Tibial artery (tissue), 4 donors: ENCODE measurements at places on chromosomes 12 and 14.
A peak's percentile ranks its signal among the peaks of the same experiment; 100 is the strongest.

DNA sequence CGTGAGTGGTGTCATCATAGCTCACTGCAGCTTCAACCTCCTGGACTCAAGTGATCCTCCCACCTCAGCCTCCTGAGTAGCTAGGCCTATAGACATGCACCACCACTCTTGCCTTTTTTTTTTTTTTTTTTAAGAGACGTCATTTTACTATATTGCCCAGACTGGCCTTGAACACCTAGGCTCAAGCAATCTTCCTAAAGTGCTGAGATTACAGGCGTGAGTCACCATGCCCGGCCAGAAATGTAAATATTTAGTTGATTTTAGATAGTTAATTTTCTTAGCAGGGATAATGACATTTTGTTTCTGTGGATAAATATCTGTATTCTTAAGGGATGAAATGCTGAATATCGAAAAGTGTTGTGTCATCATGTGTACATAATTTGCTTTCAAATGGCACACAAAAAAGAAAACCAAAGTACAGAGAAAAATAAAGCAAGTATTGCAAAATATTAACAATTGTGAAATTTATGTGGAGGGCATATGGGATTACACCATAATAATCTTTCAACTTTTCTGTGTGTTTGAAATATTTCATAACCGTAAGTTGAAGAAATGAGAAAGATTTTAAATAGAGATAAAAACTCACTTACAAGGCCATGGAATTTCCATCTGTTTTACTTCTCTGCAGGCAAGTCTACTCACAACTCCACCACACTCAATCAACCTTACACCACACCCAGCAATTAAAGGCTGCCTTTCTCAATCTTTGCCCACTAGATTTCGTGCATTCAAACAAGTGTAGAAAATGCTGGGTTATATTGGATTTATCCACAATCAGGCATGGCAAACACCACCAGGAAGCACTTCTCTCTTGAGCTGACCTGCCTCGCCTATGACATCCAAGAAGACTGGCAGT lies 93.7 kb downstream of the SPTSSA start:
- DNase-seq, result no peak

- DNase-seq, result no peak
These were observed 16.5 kb downstream of the SELPLG start for GRCh38 chr12:108616941-108617858.

DNA sequence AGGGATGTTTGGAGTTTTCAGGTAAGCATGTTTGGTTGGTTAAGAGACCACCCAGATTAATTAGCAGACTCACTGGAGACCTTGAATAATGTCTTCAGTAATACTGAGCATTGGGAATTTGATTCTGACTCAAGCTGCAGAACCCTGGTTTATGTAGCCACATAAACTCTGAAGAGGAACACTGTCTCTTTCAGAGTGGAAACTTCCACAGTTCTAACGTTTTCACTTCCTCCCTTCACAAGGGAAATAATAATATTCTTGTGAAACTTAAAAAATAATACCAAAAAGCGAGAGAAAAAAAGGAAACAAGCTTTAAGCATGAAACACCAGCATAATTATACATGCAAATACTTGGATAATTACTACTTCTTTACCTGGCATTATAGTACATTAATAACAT lies 40.0 kb upstream of the ST8SIA1 start:
- no peak for DNase-seq

DNA sequence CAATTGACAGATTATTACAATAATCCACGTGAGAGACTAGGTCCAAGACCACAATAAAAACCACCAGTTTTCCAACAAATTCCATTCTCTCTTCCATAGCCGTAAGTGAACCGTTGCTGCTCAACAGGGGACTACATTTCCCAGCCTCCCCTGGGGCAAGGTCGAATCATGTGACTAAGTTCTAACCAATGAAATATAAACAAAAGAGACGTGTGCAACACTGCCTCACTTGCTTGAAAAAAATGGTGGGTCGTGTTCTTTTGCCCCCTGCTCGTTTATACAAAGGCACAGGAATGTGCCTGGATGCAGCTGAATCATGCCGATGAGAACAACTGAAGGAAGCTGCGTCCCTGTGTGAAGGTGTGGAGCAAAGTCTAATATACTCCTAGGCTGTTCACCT lies 51.1 kb downstream of the HSPB8 start:
- no peak for DNase-seq

DNA sequence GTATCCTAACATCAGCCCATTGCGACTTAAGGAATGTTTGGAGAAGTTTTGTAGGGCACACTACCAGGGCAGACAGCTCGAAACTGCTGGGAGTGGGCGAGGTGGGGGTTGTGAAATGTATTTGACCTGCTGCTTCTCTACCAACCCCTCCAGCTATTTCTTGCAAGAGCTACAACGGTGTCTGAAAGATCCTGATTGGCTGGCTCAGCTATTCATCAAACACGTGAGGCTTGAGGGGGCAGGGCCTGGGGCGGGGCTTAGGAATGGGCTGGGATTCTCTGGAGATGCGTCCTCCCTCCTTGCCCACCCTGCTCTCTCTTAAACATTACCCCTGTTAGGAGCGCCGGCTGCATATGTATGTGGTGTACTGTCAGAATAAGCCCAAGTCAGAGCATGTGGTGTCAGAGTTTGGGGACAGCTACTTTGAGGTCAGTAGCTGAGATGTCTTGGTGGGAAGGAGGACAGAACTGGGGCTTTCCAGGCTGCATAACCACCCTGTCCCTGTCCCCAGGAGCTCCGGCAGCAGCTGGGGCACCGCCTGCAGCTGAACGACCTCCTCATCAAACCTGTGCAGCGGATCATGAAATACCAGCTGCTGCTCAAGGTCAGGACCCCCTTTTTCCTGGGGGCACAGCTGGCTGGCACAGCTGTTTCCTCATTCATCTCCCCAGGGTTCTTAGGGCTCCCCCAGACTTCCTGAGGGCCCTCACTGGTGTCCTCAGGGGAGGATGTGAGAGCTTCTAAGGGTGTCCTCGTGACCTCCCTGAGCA lies 3.1 kb downstream of the ARHGEF25 start:
- DNase-seq, result peak; percentile 72

GRCh38 chr12:126069549-126070165 lies 1004.4 kb downstream of the AACS start:
- no peak for DNase-seq

GRCh38 chr14:62144863-62145262 lies 382.6 kb downstream of the SNAPC1 start:
- DNase-seq, result no peak

DNA sequence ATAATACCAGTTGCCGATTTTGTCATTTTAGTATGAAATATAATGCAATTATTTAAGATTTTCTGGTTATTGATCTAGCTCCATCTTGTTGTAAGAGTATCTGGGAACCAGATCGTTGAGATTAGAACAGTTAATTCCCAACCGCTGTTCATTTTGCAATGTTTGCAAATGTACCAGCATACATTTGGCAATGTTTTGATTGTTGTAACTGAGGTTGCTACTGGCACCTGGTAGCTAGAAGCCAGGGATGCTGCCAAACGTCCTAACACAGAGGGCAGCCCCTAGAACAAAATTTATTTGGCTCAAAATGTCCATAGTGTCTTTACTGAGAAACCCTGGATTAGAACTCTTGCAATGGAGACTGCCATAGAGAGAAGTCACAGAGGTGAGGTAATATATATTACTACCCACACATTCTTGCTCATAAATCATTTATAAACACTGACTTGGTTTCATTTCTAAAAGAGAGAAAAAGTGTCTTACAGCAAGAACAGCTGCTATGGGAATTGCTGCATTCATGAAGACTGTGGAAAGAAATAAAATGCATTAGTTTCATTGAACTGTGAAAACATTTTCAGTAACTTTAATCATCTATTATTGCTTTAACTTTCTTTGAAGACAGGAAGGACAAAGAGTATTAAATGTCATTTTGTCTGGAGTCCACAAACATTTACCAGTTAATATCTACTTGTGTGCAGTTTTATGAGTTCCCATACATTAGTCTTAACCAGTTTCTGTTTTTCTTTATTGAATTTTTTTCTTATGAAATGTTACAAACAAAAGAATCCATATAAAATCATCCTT lies 46.2 kb downstream of the ABCC9 start:
- no peak for DNase-seq

DNA sequence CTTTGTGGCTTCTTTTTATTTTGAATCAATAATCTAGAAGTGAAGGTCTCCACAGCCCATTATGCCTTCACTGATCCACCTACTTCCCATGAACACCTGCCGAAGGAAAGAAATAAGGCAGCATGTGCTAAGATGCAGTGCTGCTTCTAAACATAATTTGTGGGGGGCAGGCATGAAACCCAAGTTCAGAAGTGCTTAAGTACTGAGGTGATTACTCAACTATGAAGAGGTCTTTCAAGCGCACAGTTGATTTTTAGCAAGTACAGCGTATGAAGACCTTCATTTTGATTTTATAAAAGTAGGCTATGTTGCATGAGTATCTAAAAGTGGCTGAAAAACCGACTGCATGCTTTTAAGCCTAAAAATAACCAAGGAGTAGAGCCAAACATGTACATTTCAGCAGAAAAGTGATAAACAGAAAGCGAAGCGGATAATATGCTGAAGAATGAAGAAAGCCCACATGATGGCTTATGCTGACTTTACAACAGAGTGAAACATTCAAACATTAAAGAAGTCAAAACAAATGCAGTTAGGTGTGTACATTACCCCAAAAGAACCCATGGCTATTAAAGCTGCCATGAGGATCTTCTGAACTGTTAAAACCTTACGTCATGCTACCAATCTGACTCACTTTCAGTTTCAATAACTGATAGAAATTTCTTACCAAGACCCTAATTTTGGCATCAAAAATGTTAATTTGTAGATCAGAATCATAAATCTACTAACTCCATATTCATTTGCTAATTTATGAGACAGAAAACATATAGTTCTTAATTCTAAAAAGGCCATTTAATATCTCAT lies 29.3 kb downstream of the KICS2 start:
- DNase-seq, result no peak

DNA sequence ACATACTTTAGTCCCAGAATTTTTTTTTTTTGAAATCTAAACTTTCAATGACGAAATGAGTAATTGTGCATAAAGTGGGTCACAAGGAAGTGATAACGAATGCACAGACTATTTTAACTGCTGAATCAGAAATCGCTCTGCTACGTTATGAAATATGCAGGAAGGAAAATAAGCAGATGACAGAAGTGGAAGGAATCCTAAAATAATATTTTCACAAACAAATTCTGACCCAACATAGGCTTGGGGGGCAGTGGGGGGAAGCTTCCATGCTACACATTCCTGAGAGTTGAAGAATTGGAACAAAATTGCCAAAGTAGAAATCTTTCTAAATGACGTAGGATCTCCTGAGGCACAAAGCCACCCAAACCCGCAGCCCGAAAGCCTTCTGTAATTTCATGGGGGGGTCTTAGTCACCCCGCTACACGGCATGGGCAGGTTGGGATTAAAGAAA lies 89.6 kb downstream of the ARF6 start:
- DNase-seq, result no peak

DNA sequence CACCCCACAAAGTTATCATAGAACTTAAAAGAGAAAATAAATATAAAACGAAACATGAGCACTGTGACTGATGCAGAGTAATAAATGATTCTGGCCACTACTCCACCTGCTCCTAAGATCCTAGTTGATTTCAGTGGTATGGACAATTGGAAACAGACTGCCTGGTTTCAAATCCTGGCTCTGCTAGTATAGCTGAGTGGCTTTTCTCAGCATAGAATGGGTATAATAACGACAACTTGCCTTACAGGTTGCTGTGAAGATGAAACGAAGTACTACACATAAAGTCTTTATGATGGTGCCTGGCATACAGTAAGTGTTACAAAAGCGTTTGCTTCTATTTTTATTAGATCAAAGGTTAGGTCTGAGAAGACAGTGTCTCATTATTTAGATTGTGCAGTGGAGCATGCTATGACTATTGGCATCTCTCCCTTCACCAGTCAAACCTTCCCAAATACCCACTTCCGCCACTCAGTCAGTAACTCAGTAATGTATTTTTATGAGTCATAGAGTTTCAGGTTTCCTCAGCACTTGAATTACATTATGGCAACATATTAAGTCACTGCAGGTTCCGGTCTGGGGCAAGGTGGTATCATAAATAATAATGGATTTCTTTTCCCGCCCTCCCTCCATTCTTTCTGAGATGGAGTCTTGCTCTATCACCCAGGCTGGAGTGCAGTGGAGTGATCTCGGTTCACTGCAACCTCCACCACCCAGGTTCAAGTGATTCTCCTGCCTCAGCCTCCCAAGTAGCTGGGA lies 29.7 kb upstream of the NR2C1 start:
- no peak for DNase-seq

GRCh38 chr14:71321574-71322315 lies 414.5 kb downstream of the PCNX1 start:
- DNase-seq, result no peak

GRCh38 chr14:61344437-61345150 lies 23.2 kb downstream of the PRKCH start:
- DNase-seq, result no peak

- no peak for DNase-seq
These were observed 6.4 kb upstream of the ZNF385A start for GRCh38 chr12:54390668-54391551.

- no peak for DNase-seq
These were observed 135.1 kb downstream of the SAMD4A start for GRCh38 chr14:54702014-54702491.

- DNase-seq, result no peak
These were observed 63.8 kb downstream of the CPSF2 start for GRCh38 chr14:92185559-92185958.

DNA sequence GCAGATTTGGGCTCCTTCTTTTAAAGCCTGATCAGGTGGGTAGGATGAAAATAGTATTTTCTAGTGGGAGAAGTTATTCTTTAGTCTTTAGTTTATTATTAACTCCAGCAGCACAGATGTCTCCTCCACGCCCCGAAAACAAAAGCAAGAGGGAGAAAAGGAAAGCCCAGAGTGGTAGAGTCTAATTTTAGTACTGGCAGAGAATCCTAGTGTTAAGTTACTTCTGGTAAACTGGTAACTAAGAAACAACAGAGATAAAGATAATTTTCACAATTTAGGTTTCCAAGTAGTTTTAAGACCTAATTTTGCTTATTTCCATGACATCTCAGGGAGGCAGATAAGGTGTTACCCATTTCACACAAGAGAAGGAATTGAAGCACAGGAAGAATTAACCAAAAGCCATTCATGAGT lies 16.3 kb downstream of the ATP5MC2 start:
- no peak for DNase-seq

DNA sequence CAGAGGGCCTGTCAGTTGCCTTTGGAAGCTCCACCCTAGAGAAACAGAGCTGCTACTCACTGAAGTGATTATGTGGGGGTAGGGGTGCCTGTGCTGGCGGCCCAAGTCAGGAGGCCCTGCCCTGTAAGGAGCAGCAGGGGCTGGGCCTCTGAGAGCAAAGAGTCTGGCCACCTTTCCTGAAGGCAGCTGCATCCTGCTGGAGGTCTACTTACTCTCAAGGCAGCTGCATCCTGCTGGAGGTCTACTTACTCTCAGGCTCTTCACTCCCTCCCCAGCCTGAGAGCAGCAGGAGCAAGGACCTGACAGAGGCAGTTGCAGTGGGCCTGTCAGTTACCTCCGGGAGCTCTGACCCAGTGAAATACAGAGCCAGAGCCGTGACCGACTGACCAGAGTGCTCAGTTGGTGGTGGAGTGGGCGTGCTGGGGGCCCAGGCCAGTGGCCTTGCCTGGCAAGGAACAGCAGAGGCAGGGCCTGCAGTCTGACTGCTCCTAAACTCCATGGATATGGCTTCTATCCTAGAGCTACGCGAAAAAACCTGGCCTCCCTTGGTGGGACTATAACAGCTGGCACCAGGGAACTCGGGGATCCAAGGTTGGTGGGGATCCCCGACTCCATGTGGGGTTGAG lies 32.3 kb downstream of the RAD51B start:
- no peak for DNase-seq

- DNase-seq, result no peak
These were observed 46.2 kb downstream of the TESC start for GRCh38 chr12:117053050-117053400.
